ENCODE measurements at places on chromosomes 6 and 20.
A peak's percentile ranks its signal among the peaks of the same experiment; 100 is the strongest.

GRCh38 chr20:51735728-51736600 lies 32.2 kb downstream of the ATP9A start:
- no peak for DNase-seq

- DNase-seq, result no peak
These were observed 65.3 kb upstream of the RNF146 start for GRCh38 chr6:127201321-127201720.

DNA sequence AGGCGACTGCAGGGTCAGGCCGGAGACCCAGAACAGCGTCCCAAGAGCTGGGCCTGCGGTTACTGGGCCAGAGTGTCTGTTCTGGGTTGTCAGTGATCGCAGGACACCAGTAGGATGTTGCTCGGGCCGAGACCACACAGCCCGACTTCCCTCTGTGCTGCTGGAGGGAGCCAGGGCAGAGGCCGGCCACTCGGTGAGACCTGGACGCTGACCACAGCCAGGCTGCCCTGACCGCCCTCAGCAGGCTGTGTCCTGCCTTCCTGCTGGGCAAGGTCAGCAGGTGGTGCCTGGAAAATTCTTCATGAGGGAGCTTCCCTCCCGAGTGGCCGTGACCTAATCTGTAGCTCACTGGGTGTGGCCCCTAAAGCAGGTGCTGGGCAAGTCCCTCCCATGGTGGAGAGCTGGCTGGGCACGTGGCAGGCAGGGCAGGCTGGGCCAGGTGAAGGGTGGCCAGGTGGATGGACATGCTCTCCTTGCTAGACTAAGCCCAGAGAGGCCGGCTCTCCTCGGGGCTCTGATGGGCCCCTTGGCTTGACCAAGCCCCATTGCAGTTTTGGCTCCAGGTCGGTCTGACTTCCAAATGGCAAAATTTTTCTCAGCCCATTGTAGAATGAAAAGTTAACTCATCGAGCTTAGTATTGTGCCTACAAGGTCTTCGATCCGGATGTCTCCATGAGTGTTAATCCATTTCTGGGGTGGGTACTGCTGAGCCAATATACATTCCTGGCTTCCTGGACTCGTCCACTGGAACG lies 1.9 kb downstream of the SLCO4A1 start:
- no peak for DNase-seq

GRCh38 chr6:129510950-129511349 lies 199.0 kb downstream of the ARHGAP18 start:
- no peak for DNase-seq

GRCh38 chr6:98924647-98925046 lies 23.1 kb downstream of the FBXL4 start:
- no peak for DNase-seq

DNA sequence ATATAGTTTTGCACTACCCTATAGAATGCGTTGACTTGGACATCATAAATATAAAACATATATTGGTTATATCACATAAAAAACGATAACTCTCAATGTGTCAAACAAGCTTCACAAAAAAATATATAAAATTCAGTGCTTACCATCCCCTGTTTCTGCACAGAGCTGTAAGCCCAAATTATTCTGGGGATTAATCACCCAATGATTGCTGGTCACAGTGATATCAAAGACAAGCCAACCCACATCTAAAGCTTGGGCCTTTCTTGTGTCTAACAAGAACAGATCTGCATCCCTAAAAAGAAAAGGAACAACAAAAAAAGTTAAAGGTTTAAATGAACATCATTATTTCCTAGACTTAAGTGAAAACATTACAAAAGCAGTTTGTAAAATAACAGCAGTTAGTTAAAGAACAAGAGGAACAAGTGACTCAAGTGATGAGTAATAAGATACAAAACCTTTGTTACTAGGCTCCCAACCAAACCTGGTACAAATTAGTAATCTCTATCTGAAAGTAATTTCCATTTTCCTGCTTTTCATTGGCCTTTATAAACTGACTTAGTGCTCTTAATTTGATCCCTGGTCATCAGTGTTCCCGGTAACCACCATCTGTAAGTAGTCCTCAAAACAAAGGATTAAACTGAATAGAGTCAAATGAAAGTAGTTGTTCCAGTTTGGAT lies 81.1 kb downstream of the BMP5 start:
- no peak for DNase-seq

- no peak for DNase-seq
These were observed 691.8 kb downstream of the QKI start for GRCh38 chr6:164106345-164106769.

DNA sequence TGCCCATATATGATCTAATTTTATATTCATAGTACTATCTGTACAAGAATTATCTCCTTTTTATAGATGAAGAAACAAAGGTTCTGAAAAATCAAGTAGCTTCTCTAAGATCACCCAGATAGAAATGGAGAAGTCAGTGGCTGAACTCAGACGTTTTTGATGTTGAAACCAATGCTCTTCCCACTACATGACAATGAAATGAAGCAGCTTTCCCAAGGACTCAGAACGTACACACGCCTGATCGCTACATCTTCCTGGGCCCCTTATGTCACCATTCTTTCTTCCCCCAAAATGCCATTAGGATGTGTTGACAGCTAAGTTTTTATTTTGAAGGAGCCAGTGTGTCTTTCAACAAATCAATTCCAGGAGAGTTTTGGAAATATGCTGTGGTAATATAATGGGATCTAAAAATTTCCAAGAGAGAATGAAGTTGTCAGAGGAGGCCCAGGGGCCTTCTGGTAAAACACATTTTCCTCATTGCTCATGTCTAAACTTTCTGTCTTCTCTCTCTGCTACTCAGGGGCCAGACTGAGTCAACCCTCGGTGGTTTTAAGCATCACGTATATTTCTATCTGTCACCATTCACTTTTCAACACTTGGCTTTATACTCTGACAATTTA lies 98.1 kb upstream of the COL21A1 start:
- no peak for DNase-seq

GRCh38 chr6:157600807-157601206 lies 219.8 kb downstream of the ZDHHC14 start:
- no peak for DNase-seq

- no peak for DNase-seq
These were observed 123.0 kb downstream of the BANF2 start for GRCh38 chr20:17822540-17823408.

DNA sequence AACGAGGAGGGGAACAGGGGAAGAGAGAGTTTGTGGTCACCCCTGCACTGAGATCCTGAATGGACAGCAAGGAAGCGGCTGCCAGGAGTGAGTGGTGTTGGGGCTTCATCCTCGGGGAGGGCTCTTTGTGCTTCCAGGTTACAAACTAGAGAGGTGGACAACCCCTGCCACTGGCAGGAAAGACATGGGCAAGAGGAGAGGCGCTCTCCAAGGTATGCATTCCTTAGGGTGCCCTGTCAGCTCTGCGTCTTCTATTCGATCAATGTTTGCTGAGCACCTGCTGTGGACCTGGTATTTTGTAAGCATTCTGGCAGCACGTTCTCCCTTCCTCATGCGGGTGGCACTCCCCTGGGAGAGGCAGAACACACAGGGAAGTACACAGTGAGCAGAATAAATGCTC lies 93.6 kb downstream of the CDH4 start:
- no peak for DNase-seq

DNA sequence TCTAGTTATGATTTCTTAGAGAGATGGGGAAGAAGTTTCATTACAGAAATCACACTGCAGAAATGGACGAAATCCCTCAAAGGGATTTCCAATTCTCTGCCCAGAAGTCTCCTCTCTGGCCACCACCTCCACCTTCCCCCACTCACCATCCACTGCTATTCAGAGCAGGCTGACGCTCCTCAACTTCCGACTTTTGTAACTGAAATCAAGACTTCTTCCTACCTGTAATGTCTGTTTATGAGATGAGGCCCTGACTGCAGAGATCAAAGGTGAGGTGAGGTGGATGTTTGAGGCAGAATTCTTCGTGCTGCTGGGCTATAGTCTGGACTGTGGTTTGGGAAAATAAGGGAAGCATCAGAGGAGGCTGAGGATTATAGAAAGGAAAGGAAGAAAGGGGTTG lies 385.2 kb upstream of the ARID1B start:
- DNase-seq, result no peak

DNA sequence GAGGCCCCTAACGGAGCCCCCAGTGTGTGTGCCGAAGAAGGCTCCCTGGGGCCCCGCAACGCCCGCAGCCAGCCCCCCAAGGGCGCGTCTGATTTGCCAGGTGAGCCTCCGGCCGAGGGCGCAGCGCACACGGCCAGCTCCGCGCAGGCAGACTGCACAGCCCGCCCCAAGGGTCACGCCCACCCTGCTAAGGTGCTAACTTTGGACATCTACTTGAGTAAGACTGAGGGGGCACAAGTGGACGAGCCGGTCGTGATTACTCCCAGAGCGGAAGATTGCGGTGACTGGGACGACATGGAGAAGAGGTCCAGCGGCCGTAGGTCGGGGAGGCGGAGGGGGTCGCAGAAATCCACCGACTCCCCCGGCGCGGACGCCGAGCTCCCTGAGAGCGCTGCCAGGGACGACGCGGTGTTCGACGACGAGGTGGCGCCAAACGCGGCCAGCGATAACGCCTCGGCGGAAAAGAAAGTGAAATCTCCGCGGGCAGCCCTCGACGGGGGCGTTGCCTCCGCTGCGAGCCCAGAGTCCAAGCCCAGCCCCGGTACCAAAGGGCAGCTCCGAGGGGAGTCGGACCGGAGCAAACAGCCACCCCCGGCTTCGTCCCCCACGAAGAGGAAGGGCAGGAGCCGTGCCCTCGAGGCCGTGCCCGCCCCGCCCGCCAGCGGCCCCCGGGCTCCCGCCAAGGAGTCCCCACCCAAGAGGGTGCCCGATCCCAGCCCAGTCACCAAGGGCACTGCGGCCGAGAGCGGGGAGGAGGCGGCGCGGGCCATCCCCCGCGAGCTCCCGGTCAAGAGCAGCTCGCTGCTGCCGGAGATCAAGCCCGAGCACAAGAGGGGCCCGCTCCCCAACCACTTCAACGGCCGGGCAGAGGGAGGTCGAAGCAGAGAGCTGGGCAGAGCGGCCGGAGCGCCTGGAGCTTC lies 117.0 kb downstream of the RTN4IP1 start:
- DNase-seq, result peak; percentile 79

GRCh38 chr6:90222724-90223198 lies 73.9 kb downstream of the BACH2 start:
- no peak for DNase-seq

DNA sequence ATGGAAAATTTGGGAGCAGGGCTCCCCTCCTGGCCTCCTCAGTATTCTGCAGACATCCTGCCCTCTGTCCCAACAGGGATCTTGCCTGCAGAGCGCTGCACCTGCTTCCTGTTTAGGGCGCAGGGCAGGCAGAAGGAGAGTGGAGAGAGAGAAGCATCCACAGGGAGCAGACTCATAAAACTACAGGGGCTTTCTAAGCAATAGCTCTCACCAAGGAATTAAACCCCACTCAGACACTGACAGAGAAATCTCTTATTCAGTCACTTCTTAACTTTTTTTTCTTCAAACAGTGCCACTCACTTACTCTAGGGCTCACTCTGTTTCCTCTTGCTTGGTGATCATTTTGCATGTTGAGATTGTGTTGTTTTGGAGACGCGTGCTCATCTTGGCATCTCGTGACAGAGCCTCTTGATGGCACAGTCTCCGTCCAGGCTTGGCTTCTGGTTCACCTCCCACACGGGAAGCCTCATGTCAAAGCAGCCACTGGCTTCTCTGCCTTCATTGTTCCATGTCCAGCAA lies 153.1 kb upstream of the INSM1 start:
- DNase-seq, result no peak

GRCh38 chr6:37381579-37381978 lies 27.8 kb downstream of the RNF8 start:
- DNase-seq, result peak; percentile 1

GRCh38 chr20:53866794-53867740 lies 203.3 kb downstream of the BCAS1 start:
- DNase-seq, result no peak

DNA sequence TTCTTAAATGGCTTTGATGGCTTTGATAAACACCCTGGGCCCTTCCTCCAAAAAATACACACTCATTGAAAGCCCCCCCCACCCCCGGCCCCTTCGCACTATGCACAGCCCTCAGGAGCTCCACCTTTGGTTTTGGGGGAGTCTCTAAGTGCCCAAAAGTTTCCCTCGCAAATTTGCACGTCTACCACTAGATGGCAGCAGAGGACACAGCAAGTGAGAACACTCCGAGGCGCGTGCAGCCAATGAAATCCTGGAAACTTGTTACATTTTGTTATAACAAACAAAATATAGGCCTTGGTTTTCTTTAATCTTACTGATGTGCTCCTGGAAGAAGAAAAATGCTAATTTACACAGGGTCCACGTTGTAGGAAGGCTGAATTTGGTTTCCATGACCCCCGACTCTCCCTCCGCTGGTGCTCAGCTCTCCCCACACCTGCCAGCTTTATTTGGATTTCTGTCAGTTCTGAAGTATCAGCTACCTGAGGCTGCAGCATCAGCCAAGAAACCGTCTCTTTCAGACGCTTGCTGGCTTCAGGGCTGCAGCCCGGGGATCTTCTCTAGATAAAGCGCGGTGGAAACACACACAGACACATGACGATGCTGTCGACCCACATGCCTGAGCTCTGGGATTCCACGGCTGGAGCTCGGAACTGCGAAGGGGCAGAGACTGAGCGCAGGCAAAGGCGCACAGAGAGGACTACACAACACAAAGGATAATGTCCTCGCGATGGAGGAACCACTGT lies 148.3 kb upstream of the RPS6KA2 start:
- peak; percentile 60 for DNase-seq

- DNase-seq, result no peak
These were observed 798 bp downstream of the DSP start for GRCh38 chr6:7542065-7542873.

- DNase-seq, result no peak
These were observed 88.6 kb downstream of the ERMARD start for GRCh38 chr6:169839898-169840631.

- no peak for DNase-seq
These were observed 35.1 kb downstream of the SNRNP48 start for GRCh38 chr6:7624796-7625710.

- no peak for DNase-seq
These were observed 67.1 kb downstream of the SYCP2 start for GRCh38 chr20:59866338-59866737.

DNA sequence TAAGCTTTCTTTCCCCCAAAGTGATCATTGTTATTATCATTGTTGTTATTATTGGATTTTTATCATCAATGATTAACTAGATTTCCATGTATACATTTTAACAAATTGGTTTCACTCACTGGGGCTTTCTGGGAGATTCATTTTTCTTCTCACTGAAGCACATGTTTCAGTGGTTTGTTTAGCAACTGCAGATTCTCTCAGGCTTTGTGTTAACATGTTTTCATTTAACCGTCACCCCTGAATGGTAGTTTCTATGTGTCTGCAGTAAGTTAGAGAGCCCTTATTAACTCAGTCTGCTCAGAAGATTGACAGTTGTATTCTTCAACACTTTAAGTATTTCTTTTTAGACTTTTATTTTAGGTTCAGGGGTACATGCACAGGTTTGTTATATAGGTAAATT lies 12.4 kb downstream of the ZKSCAN4 start:
- DNase-seq, result no peak

DNA sequence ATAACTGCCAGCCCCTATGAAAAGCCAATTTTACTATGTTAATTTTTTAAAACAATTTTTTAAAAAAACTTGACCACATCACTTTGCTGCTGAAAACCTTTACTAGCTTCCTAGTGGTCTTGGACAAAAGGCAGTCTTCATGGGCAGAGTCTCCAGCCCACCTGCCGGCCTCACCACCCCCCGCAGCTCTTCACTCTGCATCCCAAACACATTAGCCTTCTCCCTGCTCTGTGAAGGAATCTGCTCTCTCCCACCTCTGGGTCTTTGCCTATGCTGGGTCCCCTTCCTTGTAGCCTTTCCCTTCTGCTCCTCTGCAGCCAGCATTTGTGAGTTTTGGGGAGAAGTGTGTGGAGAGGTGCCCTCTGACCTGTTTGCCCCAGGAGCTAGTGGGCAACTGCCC lies 170.7 kb upstream of the MLN start:
- DNase-seq, result no peak
